ENCODE measurements at places on chromosomes 12 and 14. TPM values are rescaled to one million over a fixed set of nuclear protein-coding genes. Genes with fewer than 3 reads are reported as not detected.

- H3K4me1 ChIP-seq, result no peaks in the 10 kb centered on the region
- no peak overlapping the region for H3K27ac ChIP-seq
- peak; percentile 11 for DNase-seq
- no peak overlapping the region for H3K4me3 ChIP-seq
- no peaks in the 10 kb centered on the region for H3K27me3 ChIP-seq
Observed at GRCh38 chr14:42224053-42224888, 617.6 kb downstream of the LRFN5 start.

Gene ACSM4
- not detected for polyA plus RNA-seq

DNA sequence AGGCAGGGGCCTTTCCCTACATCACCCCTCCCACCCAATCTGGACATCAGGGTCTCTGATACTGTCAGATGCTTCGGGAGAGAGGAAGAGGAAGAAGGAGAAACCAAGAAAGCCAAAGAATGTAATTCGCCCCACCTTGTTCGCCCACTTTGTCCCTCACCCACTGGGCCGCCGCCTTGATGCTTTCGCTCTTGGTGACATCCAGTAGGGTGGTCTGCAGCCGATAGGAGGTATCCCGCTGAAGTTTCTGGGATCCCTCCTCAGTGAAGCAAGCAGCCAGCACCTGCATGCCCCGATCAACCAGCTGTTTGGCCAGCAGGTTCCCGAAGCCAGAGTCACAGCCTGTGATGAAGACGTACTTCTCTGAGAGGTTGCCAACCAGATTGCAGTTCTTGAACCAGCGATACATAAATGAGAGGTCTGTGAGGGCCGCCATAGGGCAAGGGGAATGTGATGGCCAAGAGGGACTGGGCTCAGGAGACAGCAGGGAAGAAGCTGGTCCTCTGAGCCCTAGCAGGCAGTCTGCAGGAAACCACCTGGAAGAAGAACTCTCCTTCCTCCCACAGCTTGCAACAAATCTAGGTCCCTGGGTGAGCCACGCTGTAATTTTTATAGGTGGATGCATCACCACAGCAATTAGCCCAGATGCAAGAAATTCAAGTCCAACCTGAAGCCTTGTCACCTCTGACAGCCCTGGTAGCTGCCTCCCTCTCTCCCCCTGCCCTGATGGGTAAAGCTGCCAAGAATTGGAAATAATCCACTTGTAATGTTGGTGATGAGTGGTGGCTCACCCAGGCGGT is at the start of gene SDR9C7:
TSS of gene SDR9C7 (minus strand) at position 583 of the 800 bp plus-strand sequence. CDS start at position 436, 147 bp downstream.
- H3K4me1 ChIP-seq, result no peaks in the 10 kb centered on the region
- H3K4me3 ChIP-seq, result no peak within 1 kb of the TSS
- no peak for DNase-seq

DNA sequence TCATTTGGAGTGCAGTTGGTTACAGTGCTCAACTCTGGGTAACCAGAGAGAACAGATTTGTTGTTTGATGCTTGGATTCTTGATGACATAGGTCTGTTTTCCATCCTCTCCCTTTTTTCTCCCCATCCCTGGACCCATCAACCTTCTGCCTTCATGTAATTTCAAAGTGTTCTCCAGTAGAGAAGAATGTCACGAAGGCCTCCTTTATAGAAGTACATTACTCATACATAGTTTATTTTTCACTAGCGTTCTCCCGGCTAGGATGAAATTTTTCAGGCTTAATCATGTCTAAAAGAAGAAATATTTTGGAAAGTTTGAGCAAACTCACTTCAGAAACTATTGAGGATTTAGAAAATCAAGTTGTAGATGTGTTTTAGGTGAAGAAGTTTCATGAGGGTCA is 20.9 kb upstream of the APPL2 start:
- H3K27me3 ChIP-seq, result no peaks in the 10 kb centered on the region
- no peak for DNase-seq
- H3K27ac ChIP-seq, result peak overlapping the region; percentile 95

DNA sequence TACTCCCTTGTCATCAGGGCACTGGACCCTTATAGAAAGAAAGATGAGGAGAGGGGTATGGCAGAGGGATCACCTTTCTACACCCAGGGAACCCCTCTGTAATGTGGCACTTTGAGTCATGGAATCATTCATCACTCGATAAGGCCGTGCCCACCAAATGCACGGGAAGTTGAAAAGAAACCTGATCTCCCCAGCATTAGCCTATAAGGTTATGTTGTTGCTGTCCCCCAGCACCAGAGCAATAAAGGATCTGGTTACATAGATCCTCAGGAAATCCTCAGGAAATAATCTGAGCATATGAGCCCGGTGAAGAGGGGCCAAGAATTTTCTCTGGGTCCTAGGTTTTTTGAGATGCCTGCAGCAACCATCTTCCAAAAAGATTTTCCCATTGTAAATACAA is 148.8 kb upstream of the CRY1 start:
- DNase-seq, result no peak
- H3K4me1 ChIP-seq, result no peaks in the 10 kb centered on the region
- no peaks in the 10 kb centered on the region for H3K27me3 ChIP-seq
- H3K36me3 ChIP-seq, result no peaks in the 10 kb centered on the region
- H3K4me3 ChIP-seq, result no peak overlapping the region
- no peak overlapping the region for H3K27ac ChIP-seq

DNA sequence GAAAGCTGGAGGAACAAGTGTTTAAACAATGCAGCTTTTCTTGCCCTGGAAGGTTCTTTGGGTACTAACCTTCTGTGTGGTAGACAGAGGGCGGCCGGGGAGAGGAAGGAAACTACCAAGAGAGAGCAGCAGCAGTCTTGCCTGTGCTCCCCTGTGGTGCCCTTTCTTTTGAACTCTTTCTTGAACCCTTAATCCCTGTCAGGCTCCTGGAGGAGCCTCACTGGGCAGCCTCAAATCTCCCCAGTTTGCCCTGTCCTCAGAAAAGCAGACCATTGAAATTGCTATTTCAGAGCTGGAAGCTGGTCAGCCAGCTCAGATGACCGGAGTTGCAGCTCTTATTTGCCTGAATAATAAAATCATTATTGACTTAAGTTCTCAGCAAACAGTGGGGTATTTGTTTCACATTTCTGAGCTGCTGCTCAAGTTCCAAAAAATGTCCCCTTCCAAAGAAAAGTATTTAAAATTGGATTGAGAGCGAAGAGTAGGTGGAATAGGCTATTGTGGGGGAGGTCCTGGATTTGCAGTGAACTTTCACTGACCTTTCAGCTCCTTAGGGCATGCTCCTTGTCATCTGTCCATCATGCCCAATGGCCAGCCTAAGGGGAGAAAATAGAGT is 42.1 kb upstream of the RNASE3 start:
- no peaks in the 10 kb centered on the region for H3K4me1 ChIP-seq
- H3K27ac ChIP-seq, result no peak overlapping the region
- DNase-seq, result no peak

GRCh38 chr14:34018564-34019244 is 67.8 kb upstream of the EGLN3 start:
- no peaks in the 10 kb centered on the region for H3K4me1 ChIP-seq
- no peak for DNase-seq
- no peak overlapping the region for H3K27ac ChIP-seq
- peaks cover 22% of the 10 kb centered on the region for H3K27me3 ChIP-seq

DNA sequence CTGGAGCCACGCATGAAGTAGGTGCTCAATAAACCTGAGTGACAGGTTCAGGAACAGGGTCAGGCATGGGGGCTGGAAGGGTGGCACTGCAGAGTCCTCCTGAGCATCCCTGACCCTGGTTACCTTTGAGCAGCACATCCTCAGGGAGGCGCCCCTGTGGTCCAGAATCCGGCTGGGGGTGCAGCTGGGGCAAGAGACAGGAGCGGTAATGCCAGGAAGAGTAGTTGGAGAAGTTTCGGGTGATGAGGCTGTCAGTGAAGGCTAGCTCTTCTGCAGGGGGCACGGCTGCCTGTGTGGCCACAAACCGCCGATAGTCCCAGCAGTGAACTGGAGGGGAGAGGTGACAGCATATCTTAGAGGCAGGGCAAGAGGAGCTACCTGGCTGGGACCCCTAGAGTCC is 2.0 kb downstream of the RABGGTA start:
- H3K27ac ChIP-seq, result no peak overlapping the region
- no peak for DNase-seq
- H3K4me3 ChIP-seq, result no peak overlapping the region
- no peaks in the 10 kb centered on the region for H3K27me3 ChIP-seq
